ENCODE measurements at places on chromosomes 7 and 10.

- DNase-seq = no peak
Measured at GRCh38 chr10:49654036-49654693, 25.3 kb upstream of the C10orf53 start.

DNA sequence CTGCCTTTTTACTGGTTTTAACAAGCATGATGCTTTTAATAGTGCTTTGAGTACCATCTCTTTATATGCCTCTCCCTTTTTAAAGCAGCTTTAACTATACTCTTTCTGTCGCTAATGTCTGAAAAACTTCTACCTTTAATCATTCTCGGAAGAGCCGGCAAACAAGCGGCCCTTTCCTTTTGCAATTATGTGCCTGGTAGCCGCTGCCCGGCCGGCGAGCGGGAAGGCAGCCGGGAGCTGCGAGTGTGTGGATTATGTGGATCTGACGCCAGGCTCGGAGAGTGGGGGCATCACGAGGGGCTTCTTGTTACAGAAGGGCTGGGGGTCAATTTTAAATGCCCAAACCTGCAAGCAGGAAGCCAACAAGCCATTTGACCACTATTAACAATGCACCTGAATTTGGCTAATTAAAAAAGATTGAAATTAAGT lies 120.9 kb downstream of the BUB3 start:
- DNase-seq = no peak

DNA sequence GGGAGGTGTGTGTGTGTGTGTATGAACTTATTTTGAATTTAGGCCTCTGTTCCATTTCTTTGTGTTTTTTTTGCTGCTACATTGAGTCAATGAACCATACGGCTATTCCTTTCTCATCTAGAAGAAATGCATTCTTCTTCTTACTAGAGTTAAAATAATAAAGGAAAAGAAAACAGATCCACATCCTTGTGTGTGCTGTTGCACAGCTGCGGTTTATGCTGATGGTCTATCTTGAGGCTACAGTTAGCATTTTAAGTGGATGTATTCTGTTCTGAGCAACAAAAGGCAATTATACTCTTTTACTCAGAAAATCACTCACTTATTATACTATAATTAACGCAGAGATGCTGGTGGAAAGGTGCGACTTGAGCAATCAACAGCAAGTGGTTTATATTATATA lies 615.0 kb upstream of the MBL2 start:
- no peak for DNase-seq

- peak; percentile 74 for DNase-seq
Measured at GRCh38 chr10:43965033-43965917, 316.6 kb upstream of the ZNF32 start.

DNA sequence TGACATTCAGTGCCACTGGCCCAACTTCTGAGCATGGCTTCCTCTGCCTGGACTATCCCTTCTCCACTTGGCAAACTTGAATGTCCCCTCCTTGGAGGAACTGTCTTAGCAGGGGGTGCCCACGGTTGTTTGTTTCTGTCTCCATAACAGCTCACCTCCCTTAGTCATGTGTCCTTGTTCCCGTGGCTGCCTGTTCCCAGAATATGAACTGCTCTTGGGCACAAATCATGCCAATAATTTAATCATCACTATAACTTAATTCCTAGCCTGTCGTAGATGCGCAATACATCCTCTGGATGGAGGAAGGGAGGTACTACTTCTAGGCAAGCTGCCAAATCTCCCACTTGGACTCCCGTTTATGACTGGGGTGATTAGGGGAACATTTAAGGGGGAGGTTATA lies 173.1 kb downstream of the MYOF start:
- no peak for DNase-seq

DNA sequence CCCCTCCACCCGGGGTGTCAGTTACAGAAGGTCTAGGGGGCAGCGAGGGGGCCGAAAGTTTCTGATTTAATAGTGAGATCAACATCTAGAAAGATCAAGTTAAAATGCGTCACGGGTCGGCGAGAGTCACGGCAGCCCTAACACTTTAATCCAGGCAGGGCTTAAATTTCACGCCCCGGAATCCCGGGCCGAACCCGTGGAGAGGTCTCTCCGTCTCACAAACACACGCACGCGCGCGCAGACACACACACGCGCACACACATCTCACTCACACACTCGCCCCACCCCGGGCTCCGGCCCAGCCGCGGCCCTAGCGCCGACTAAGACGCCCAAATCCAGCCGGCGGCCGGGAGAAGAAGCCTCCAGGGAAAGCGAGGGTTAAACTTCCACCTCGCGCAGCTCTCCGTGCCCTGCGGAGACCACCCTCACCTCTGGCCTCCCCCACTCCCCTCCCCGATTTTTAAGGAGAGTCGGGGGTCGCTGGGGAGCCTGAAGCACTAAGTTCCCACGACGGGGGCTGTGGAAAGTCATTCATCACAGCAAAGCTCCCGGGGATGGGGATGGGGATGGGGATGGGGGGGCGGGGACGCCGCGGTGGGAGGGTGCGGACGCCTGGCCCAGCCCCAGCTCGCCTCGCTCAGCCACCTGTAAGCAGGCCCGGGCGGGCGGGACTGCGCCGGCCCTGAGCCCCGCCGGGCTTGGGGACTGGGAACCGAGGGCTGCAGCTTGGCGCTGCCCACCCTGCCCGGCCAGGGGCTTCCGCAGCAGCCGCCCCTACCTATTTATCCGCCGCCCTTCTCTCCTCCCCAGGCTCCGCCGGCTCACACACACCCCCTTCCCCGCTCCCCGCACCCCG lies 1.6 kb downstream of the PDGFA start:
- peak; percentile 81 for DNase-seq

- DNase-seq = no peak
Measured at GRCh38 chr10:74586088-74586585, 240.3 kb upstream of the KAT6B start.

DNA sequence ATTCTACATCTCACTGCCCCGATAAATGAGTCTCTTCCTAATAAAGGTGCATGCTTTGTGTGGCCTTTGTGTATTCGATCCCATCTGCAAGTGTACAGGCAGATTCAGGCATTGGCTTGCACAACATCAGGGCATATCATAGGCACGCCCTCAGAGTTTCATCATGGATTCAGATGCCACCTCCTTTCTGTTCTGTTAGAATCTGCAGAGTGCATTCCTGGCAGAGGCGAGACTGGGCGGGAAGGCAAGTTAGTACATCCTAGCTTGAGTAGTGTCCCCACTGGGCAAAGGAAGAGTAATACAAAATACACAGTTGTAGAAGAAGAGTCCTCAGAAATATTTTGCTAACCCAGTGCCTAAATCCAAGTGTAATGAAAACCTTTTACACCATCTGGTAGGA lies 346.5 kb upstream of the GALNT17 start:
- DNase-seq = no peak

- DNase-seq = no peak
Measured at GRCh38 chr7:106965108-106965507, 79.4 kb upstream of the PRKAR2B start.

DNA sequence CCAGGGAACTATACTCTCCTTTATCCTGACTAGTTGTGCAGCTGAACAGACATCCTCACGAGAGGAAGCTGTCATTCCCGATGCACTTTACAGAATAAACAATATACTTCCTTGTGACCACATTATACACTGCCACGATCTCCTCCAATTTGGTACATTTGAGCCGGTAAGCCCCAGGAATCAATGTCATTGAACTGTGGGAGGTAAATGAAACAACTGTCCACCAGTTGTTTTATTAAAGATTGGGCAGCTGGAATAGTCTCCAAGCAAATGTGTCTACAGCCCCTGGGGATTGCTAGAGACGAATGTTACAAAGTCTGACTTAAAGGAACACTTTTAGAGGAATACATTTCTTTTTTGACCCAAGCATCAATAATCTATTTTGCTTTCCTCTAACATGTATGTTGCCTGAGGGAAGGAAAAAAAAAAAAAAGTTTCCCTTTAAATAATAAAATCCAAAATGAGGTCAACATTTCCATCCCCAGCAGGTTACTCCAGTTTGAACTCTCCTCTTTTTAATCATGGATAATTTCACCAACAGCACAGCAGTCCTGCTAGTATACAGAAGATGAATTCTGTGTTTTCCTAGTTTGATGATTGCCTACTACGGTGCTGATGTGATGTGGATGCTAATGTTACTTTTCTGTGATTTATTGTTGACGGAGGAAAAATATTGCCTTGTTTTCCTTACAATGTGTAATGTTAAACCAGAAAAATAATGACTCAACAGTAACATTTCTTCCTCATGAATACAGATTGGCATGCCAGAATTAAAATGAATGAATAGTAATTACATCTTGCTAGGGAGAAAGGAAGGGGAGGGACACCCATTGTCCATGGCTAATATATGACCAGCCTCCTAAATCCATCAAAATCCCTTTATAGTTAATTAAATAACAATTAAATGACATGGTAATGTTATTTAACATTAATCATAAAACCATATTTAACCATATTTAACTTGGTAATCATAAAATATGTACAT lies 360.9 kb downstream of the NEBL start:
- DNase-seq = no peak

GRCh38 chr7:143172354-143172753 lies 10.9 kb upstream of the TAS2R39 start:
- DNase-seq = no peak

- DNase-seq = no peak
Measured at GRCh38 chr7:23445326-23445725, 25.0 kb downstream of the IGF2BP3 start.

GRCh38 chr10:61140765-61141392 lies 196.9 kb upstream of the RHOBTB1 start:
- DNase-seq = no peak

DNA sequence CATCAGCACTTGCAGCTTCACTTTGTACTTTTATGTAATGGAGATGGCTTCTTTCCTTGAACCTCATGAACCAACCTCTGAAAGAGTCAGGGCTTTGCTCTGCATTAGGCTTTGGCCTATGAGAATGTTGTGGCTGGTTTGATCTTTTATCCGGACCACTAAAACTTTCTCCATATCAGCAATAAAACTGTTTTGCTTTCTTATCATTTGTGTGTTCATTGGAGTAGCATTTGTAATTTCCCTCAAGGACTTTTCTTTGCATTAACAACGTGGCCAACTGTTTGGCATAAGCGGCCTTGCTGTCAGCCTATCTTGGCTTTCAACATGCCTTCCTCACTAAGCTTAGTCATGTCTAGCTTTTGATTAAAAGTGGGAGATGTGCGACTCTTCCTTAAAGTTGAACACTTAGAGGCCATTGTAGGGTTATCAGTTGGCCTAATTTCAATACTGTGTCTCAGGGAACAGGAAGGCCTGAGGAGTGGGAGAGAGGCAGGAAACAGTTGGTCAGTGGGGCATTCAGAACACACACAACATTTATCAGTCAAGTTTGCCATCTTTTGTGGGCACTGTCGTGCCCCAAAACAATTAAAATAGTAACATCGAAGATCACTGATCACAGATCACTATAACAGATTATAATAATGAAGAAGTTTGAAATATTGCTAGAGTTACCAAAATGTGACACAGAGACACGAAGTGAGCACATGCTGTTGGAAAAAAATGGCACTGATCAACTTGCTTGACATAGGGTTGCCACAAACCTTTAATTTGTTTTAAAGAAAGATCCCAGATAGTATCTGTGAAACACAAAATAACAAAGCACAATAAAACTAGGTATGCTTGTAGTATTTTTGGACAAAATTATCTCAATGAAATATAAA lies 64.7 kb downstream of the NRF1 start:
- no peak for DNase-seq

DNA sequence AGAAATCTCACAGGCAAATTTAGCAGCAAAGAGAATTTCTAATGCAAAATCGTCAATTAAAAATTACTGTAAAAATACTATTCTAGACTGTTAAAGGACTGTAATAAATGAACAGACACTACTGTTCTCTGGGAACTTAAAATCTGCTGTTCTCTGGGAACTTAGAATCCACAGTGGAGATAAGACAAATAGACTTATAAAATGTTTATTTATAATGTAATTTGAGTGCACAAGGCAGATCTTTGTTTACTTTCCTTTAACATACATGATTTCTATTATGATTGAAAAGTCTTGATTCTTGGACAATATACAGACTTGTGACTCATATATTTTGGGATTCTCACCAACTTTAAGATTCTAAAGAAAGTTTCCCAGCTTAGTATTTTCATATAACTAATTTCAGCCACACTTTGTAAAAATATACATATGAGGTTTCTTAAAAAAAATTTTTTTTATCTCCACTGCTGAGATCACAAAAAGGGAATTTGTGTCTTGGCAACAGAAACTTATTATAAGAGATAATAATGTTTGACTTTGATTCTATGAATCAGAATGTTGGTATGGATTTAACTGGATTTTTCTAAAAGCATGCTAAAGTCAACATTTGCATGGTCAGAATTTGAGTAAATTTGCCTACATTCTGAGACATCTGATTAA lies 166.3 kb upstream of the RHOBTB1 start:
- DNase-seq = no peak

DNA sequence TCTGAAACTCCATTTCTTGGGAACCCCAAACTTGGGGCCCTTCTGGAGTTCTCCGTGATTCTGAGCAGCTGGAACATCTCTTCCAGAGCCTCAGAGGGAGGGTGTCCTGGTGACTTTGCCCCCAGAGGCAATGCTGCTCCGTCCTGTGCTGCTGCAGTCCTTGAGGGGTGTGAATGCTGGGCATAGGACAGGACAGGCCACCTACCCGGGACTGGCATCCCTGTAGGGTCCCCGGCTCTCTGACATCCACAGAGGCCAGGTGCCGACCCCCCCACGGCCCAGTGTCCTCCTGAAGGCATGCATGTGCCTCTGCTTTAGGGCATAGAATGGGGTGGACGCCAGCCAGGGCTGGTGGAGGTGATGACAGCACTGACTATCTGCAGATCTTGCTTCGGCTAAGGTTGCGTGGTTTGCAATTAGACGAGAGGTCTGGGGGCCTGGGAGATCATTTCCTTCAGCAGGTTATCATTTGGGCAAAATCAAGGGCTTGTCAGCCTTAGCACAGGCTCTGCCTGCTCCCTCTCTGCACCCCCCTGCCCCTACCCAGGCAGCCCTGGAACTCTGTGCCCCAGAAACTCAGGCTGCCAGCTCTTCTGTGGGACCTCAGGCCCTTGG lies 136.9 kb upstream of the GPR26 start:
- no peak for DNase-seq

GRCh38 chr10:123995082-123995460 lies 98.3 kb downstream of the CHST15 start:
- no peak for DNase-seq

GRCh38 chr7:44386139-44386913 lies 60.9 kb upstream of the CAMK2B start:
- DNase-seq = no peak

DNA sequence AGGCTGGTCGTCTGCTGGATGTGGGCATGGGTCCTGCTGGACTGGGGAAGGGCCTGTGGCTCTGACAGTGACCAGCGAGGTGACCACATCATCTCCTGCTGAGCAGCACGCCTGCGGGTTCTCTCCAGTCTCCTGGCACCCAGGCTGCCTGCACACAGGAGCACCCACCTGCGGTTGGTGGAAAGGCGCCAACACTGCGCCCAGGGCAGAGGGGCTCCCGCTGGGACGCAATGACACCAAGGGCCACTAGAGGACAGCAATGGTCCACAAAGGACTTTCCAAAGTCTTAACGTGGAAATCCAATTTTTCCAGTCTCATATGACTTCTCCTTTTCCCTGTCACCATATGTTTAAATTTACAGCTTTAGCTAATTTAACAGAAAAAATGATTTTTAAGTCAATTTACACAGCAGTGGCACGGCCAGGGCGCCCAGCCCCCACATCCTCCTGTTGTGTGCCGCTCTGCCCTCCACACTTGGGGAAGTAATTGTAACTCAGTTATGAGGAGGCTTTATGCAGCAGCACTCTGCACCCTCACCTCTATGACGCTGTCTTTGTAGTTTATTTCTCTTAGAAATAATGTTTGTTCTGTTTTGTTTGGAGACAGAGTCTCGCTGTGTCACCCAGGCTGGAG lies 38.1 kb downstream of the CFAP46 start:
- no peak for DNase-seq
